ENCODE measurements at places on chromosomes 11 and 22. TPM values are rescaled to one million over a fixed set of nuclear protein-coding genes. Genes with fewer than 3 reads are reported as not detected.

- no peak for DNase-seq
Measured at GRCh38 chr11:62144641-62145255, 20.9 kb downstream of the INCENP start.

- no peak for DNase-seq
Measured at GRCh38 chr22:19986011-19986409, 30.6 kb downstream of the ARVCF start.

GRCh38 chr22:47630741-47631534, 868.5 kb downstream of the TBC1D22A start:
- peak; percentile 53 for DNase-seq

DNA sequence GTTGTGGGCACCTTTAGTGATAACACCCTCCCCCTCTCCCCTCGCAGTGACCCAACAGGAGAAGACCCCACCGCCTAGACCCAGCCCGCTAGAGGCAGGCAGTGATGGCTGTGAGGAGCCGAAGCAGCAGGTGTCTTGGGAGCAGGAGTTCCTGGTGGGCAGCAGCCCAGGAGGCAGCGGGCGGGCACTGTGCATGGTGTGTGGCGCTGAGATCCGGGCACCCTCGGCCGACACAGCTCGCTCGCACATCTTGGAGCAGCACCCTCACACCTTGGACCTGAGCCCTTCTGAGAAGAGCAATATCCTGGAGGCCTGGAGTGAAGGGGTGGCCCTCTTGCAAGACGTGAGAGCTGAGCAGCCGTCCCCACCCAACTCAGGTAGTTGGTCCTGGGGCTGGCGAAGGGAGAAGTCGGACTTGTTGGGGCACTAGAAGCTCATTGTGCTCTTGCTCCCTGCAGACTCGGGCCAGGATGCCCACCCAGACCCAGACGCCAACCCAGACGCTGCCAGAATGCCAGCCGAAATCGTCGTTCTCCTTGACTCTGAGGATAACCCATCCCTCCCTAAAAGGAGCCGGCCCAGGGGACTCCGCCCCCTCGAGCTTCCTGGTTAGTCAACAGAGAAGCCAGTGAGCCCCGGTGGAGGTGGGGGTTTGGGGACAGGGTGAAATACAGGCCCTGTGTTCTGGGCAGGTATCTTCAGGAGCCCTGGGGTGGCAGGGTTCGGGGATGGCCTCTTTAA, 4.7 kb downstream of the SPINDOC start:
- DNase-seq: no peak

DNA sequence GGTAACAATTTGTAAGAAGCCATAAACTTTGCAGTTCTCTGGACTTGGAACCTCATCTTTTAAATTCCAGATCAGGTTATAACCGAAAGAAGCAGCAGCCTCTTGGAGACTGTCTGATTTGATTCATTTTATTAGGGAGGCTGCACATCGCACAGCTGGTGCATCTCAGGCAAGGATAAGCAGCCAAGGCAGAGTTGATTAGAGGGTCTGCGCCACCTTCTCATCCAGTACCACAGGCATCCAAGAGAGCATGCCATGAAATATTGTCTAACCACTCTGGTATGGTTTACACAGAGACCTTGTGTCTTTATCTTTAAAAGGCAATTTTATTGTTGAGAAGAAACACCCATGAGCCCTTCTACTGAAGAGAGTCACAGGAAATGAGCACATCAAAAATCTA, 16.2 kb upstream of the CWF19L2 start:
- DNase-seq: no peak

- DNase-seq: no peak
Measured at GRCh38 chr22:36016684-36017083, 11.9 kb downstream of the RBFOX2 start.

DNA sequence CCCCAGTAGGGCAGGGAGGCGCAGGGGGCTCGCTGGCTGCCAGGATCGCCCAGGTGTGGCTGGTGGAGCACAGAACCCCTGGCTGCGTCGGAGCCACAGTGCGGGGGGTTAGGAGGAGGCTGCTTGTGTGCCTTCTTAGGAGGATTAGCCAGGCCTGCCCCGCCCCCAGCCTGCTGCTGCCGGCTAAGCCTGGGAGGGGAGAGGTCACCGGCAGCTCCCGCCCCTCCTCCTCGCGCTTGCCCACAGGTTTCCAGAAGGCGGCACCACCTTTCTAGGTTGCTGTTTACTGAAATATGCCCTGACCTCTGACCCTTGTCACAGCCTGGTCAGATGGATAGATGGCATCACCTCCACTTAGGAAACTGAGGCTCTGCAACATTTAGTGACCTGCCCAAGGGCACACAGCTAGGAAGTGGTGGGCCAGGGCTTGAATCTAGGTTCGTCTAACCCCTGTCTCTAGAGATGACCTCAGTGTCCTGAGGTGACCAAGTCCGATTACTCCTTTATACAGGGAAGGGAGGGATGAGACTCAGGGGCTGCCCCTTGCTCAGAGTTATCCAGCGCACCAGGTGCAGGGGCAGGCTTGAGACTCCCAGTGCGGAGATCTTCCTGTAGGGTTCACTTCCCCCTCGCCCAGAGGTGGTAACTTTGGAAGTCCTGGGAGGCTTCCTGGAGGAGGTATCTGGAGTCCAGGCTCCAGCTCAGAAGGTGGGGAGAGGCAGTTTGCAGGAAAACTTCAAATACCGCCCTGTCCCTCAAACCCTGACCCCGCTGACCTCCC, 44.0 kb downstream of the MYO7A start:
- no peak for DNase-seq

DNA sequence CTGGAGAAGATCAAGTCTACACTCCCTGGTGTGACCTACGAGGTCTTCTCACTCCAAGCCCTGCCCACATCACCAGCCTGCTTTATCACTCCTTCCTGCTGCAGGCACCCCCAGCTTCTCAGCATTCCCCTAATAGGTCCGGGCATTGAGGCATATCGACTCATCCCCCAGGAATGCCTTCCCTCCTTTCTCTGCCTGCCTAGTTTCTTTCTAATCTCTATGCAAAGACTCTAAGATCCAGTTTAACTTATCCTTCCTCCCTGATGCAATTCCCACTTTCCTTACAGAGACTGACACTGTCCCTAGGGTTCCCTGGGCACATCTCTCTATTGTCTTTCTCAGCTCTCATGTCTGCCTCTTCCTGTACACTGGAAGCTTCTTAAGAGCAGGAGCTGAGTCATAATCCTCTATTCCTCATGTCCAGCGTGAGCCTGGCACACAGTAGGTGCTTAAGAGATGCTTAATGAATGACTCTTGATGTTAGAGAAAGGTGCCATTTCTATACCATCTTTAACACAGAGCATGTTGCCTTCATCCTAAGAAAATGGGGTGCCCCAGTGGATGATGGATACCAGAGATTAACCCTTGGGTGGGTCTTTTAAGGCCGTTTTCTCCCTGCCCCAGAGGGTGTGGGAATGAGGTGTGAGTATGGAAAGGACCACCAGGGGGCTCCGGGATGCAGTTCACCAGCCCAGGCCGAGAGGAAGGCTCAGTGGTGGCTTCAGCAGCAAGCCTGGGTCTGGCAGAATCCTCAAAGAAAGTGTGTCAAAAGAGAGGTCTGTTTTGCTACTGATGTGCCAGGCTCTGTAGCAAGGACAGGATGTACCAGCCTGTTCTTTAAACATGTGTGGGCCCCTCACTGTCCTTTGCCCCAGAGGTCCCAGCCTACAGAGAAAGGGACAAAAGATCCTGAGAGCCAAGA, 34.7 kb downstream of the PARVA start:
- peak; percentile 90 for DNase-seq

GRCh38 chr11:19968860-19969259, 191.4 kb downstream of the DBX1 start:
- no peak for DNase-seq

DNA sequence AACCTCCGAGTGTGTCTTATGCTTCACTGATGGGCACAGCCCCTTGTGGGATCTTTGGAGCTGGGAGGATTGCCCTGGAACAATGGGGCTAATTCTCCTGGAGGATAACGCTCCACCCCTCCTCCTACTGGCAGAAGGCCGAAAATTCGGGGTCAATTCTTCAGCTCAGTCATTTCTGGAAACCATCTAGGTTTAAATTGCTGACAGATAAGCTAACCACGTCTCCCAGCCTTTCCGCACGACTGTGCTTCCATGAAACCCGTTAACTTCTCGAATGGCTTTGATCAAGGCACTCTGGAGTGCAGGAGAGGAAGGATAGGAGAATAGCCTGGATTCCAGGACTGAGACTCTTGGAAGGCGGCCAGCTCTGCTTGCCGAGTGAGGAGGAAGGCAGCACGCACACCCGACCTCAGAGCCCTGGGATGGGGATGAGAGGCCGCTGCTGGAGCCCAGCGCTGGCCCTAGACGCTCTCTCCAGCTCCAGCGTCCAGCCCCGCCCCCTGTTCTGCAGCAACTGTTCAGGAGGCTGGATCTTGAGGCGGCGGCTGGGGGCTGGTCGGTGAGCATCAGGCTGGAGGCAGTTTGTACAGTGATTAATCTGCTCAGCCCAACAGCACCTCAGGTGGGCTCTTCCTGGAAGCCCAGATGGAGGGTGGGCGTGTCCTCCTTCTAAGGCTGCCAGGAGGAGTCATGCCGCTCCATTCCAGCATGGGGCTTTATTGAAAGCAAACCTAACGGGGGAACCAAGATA, 176.7 kb upstream of the NCAM1 start:
- peak; percentile 78 for DNase-seq

DNA sequence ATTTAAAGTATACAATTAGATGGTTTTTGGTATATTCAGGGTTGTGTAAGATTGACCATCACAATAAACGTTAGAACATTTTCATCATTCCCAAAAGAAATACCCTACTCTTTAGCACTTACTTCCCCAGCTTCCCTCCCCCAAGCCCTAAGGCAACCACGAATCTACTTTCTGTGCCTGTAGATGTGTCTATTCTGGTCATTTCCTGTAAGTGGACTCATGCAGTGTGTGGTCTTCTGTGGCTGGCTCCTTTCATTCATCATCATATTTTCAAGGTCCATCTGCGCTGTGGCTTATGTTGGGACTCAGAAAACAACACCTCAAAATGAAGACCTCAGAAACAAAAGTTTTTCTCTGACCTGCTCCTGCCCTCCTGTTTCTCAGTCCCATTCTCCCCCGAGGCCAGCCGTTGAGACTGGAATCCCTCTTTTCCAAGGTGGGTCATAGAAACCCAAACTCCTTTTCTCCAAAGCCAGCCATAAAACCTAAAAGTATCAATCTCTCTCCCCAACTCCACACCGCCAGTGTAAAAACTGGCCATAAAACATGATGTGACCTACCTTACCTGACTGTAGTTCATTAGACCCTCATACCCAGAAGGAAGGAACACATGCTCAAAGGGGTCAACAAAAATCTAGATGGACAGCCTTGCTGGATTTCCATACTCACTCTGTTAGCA, 12.9 kb upstream of the TMPRSS13 start:
- no peak for DNase-seq

- DNase-seq: no peak
Measured at GRCh38 chr11:83056204-83056603, 15.5 kb downstream of the RAB30 start.

- DNase-seq: peak; percentile 52
Measured at GRCh38 chr22:44669561-44669976, 32.4 kb upstream of the PRR5 start.

- DNase-seq: no peak
Measured at GRCh38 chr22:35352214-35353111, 28.4 kb upstream of the HMOX1 start.

- DNase-seq: no peak
Measured at GRCh38 chr22:20428496-20429253, 8.9 kb downstream of the SCARF2 start.

- no peak for DNase-seq
Measured at GRCh38 chr22:42062506-42063170, 8.0 kb downstream of the NAGA start.

DNA sequence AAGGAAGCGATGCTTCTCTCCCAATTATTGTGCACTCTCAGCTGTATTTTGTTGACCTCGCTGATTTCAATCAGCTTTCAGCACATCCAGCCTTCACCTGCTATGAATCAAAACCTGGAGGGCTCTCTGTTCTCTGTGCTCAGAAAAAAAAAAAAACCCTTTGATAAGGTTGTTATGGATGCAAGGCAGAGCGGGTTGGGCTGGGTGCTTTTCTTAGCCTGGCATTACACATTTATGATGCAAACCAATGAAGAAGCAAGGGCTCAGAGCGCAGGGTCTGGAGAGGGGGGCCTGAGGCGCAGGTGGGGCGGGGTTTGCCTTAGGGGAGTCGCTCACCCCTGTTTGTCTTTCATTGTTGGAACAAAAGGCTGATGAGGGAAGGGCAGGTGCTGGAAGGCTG, 86.0 kb upstream of the CADM1 start:
- no peak for DNase-seq

GRCh38 chr11:63491636-63492372, 837 bp upstream of the PLAAT5 start:
- DNase-seq: no peak

- DNase-seq: peak; percentile 19
Measured at GRCh38 chr11:35324981-35325380, 94.4 kb downstream of the SLC1A2 start.

Gene GLYATL1
- total RNA-seq: not detected

Gene TMEM126B
- 61.1 TPM for total RNA-seq

Gene PRG3
- total RNA-seq: not detected

Gene ZNF214
- 1.8 TPM for total RNA-seq

Gene DDX6
- 42.1 TPM for total RNA-seq

Gene JAM3
- total RNA-seq: 53.9 TPM

Gene GLYAT
- total RNA-seq: not detected

Gene RBMXL2
- not detected for total RNA-seq

Gene MYEOV
- 13.6 TPM for total RNA-seq
